ENCODE measurements at places on chromosomes 16 and 17.

GRCh38 chr17:39576187-39576586 is 31.5 kb downstream of the NEUROD2 start:
- DNase-seq = no peak

DNA sequence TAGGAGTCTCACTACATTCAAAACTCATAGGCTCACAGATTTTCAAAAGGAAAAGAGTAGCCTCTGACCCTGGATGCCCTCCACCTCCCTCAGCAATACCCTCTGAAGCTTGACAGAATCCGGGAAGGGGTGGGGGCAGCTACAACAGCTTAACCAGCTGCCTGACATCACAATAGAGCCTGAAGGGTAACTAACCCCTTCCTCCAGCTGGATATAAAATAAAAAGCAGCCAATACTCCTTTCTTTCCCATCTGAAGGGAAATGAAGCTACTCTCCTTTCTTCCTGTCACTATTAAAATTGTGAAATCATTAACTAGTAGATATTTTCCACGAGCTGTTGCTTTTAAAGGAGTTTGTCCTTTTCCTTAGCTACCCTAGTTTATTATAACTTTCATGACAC is 24.0 kb downstream of the USP31 start:
- DNase-seq = no peak

DNA sequence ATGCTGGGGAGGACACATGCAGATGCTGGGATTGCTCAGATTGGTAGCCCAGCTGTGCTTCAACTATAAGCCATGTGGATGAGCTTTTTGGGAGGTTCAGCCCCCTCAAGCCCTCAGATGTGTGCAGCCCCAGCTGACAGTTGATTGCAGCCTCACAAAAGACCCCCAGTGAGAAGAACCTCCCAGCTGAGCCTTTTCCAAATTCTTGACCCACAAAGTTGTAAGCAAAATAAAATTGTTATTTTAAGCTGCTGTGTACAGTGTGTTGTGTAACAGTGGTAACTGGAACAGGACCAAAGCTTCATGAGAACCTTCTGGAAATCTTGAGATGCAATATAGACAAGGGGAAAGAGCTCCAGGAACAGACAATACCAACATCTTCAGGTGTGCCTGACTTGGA is 156.8 kb upstream of the IRX3 start:
- DNase-seq = no peak

GRCh38 chr17:71232801-71233559 is 887.8 kb upstream of the SOX9 start:
- no peak for DNase-seq

DNA sequence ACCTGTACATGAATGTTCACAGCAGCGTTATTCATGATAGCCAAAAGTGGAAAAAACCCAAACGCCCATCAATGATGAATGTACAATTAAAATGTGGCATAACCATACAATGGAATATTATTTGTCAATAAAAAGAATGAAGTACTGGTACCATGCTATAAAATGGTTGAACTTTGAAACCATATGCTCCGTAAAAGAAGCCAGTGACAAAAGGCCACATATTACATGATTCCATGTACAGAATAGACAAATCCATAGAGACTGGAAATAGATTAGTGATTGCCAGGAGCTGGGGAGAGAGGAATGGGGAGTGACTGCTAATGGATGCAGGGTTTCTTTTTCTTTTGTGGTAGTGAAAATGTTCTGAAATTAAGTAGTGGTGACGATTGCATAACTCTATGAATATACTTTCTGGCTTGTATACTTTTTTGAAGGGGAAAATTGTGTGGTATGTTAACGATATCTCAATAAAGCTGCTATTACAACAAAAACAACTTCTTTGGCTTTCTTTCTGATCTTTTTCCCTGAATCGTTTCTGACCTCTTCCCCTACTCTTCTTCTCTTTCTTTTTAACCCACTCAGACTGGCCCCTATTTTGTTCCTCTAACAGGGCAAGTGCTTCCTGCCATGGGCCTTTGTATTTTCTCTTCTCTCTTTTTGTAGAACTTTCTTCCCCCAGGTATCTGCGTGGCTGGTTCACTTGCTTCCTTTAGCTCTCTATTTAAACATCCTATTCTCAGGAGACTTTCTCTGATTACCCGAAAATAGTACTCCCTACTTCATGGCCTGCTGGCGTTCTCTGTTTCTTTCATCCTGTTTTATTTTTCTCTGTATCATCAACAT is 67.9 kb downstream of the FTO start:
- DNase-seq = no peak

DNA sequence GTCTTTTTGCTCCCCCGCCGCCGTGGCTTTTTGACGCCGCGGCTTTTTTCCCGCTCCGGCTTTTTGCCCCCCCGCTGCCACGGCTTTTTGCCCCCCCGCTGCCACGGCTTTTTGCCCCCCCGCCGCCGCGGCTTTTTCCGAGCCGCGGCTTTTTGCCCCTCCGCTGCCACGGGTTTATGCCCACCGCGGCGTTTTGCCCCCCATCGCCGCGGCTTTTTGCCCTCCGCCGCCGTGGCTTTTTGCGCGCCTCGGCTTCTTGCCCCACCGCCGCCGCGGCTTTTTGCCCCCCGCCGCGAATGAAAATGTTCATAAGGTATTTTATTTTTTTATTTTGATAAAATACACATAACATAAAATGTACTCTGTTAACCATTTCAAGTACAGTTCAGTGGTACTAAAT is 527.2 kb upstream of the WSB1 start:
- DNase-seq = no peak

DNA sequence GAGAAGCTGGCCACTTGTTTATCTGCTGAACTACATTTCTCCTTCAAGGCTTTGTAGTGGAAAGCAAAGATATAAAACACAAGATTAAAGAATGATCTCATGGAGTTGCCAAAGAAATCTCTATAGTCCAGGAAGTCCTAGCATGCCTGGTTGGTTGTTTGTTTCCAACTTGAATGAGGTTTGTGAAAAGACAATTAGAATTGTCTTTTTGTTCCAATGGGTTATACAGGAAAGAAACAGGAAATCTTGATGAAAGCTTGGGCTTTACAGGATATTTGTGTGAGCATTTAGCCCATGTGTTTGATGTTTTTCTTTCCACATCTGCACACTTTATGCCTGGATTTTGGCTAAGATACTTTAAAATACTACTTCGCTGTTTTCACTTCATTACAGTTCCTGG is 273.4 kb downstream of the CEP112 start:
- DNase-seq = no peak

GRCh38 chr17:73261952-73262675 is 434 bp upstream of the CPSF4L start:
- DNase-seq = no peak

Measured in naive thymus-derived CD4-positive, alpha-beta T cell (primary cell).